ENCODE measurements at places on chromosomes 4 and X.

- DNase-seq = no peak
These were observed 69.4 kb downstream of the HCCS start for GRCh38 chrX:11180571-11180970.

GRCh38 chr4:61555789-61556188 lies 355.7 kb downstream of the ADGRL3 start:
- DNase-seq = peak; percentile 53

DNA sequence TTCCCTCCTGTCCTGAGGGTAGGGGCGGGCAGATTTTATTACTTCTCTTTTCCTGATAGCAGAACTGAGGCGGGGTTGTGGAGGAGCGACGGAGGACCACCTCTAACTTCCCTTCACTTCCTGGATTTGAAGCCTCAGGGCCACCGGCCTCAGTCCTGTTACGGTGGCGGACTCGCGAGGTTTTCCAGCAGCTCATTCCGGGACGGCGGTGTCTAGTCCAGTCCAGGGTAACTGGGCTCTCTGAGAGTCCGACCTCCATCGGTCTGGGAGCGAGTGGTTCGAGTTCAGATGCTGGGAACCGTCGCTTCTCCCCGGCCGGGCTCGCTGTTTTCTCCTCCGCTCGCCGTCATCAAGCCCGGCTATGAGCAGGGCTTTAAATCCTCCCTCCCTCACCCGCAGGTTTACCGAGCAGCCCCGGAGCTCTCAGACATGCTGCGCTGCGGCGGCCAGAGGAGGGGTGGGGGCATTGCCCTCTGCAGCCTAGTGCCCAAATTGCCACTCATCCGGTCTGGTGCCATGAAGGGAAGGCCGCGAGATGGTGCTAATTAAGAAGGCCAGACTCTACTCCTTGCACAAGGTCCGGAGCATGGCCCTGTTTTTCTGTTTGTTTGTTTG lies 23.3 kb downstream of the HAND2 start:
- no peak for DNase-seq

DNA sequence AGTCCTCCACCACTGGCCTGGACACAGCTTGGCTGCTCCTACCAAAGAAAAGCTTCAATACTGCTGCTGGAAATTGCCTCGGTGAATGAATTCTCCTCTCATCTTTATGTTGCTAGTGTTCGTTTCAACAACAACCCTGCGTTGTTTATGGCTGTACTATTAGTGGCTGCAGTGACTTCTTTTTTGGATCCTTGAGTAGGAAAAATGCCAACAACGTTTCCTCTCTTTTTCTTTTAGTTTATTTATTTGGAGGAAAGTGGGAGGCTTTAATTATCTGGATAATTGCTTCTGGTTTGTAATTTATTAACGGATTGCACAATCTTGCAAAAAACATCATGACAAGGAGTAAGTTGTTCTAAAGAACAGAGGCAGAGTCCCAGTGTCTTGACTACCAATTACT lies 464.1 kb upstream of the TRAM1L1 start:
- DNase-seq = no peak

- no peak for DNase-seq
These were observed 586.6 kb downstream of the TLL1 start for GRCh38 chr4:166459621-166460020.

- no peak for DNase-seq
These were observed 110.8 kb downstream of the PWWP3B start for GRCh38 chrX:106278951-106279350.

DNA sequence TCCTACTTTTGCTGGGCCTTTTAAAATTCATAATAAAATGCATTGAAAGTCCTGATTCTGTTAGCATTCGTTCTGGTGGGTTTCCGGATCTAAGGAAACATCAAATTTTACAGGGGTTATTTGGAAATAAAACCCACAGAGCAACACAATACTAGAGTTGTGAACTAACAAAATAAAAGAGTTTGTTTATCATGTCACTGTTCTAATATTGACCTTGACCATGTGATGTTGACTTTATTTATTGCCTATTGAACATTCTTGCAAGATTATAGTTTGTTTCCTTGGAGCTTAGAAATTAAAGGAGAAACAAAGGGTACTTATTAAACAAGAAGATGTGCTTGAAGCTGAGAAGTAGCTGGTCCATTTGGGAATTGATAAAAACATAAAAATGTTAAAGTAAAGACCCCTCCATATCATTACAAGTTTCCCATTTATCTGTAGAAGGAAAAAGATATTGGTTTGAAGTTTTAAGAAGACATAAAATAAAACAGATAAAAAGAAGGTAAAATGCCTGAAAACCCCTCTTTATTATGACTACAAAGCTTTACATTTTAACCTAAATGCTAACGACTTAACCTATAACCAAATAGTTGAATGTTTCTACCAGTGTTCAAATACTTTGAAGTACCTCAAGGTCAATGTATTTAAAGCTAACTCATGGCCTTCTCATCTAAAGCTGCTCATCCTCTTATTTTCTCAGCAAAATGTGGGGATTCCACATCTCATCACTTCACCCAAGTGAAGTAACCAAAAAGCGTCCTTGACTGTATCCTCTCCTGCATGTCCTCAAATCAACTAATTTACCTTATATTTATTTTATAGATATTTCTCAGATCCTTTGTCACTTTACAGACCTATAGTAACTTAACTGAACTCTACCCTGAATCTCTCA lies 179.6 kb downstream of the GASK1B start:
- no peak for DNase-seq

- no peak for DNase-seq
These were observed 334.0 kb upstream of the NDST3 start for GRCh38 chr4:117700111-117700892.
